ENCODE measurements at places on chromosomes 7 and 10.
A peak's percentile ranks its signal among the peaks of the same experiment; 100 is the strongest.

GRCh38 chr10:77163670-77164348, 473.8 kb downstream of the KCNMA1 start:
- DNase-seq: no peak

DNA sequence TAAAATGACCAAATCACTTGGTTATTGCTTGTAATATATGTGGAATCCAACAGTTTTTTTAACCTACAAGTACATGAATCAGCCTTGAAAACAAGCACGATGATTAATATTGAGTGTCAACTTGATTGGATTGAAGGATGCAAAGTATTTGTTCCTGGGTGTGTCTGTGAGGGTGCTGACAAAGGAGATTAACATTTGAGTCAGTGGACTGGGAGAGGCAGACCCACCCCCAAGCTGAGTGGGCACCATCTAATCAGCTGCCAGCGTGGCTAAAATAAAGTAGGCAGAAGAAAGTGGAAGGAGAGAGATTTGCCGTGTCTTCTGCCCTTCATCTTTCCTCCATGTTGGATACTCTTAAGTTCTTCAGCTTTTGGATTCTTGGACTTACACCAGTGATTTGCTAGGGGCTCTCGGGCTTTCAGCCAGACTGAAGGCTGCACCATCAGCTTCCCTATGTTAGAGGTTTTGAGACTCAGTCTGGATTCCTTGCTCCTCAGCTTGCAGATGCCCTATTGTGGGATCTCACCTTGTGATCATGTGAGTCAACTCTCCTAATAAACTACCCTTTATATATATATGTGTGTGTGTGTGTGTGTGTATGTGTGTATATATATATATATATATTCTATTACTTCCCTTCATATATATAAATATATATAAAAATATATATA, 118.4 kb upstream of the WDR11 start:
- DNase-seq: no peak

- DNase-seq: no peak
These were observed 311.7 kb downstream of the GATA3 start for GRCh38 chr10:8365935-8366911.

DNA sequence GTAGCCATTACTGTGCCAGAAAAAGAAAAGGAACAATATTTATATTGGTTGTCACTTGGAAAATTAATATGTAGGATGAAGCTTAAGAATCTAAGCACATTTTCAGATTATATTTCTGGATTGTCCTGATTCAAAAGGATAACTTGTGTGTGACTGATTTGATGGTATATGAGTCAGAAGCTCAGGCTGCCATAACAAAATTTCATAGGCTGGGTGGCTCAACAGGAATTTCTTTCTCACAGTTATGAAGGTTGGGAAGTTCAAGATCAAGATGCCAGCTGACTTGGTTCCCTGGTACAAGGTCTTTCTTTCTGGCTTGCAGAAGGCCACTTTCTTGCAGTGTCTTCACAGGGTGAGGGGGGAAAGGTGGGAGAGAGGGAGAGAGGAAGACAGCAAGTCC, 108.5 kb downstream of the ST7 start:
- no peak for DNase-seq

- DNase-seq: no peak
These were observed 72.6 kb downstream of the PARD3 start for GRCh38 chr10:34742456-34742855.

DNA sequence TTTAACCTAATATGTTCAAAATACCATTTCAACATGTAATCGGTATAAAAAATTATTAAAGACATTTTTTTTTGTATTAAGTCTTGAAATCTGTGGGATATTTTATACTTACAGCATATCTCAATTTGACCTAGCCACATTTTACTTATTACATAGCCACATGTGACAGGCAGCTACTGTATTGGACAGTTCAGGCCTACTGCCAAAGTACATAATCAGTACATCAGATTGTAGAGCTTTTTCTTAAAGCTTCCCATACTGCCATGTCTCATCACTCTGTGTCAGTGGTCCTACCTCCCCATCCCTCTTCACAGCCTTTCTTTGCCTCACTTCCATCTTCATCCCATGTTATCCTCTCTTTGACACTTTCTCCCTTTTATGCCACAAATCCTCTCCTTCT, 43.0 kb downstream of the LOXL4 start:
- DNase-seq: no peak

GRCh38 chr10:9254353-9254752, 1199.9 kb downstream of the GATA3 start:
- no peak for DNase-seq

GRCh38 chr7:138245682-138246081, 169.4 kb downstream of the AKR1D1 start:
- no peak for DNase-seq

DNA sequence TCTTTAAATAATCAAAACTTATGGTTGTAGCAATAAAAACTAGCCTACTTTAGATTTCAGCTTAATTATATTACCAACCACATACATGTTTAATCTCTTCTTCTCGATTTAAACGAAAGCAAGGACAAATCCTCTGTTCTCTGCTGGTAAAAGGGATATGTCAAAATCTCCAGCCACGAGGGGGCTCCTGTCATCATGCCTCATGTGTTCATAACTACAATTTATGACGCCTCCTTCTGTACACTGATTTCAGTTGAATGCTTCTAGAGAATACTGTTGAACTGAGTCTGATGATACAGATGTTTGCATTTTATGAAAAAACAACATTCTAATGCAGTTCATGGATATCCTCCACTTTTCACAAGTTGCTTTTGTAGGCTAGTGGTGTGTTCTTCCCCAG, 220.0 kb upstream of the DPP6 start:
- DNase-seq: peak; percentile 10

GRCh38 chr10:68231106-68231816, 652 bp downstream of the ATOH7 start:
- peak; percentile 64 for DNase-seq

DNA sequence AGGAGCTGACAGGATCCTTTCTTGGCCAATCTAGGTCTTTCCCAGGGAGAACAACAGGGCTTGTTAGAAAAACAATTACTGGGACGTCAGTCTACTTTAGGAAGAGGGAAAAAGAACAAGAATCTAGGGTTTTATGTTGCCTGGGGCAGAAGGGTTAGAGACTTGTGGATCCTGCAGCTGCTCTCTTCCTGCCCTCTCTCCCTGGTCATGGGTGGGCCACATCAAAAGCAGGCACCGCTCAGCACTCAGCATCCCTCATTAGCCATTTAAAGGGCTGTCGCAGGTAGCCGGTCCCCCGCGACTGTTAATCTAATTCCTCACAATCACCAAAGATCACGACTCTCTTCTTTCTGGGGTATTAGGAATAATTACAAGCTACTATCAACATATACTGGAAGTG, 631.9 kb downstream of the CALN1 start:
- DNase-seq: no peak

- no peak for DNase-seq
These were observed 33.5 kb downstream of the FIGNL1 start for GRCh38 chr7:50416527-50417182.

DNA sequence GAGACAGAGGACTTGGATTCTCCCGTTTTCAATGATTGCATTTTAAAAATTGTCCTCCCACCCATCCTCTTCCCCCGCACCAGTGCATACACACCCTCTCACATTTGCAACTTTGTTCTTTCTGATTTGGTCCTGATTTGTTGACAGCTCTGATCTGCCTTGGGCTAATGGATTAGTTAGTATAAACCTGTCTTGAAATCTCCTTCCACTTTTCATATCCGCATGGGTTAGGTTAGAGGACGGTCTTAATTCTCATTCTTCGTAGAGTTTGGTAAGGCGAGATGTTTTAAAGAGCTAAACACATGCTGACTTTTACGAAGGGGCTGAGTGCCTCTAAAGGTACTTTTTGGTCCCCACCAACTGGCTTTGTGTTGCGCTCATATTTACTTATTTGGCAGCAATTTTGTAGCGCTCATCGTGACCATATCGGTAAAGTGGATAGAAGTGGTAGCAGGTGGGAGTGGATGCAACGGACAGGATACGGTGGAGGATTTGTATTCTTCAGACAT, 1.1 kb downstream of the AHR start:
- DNase-seq: no peak

DNA sequence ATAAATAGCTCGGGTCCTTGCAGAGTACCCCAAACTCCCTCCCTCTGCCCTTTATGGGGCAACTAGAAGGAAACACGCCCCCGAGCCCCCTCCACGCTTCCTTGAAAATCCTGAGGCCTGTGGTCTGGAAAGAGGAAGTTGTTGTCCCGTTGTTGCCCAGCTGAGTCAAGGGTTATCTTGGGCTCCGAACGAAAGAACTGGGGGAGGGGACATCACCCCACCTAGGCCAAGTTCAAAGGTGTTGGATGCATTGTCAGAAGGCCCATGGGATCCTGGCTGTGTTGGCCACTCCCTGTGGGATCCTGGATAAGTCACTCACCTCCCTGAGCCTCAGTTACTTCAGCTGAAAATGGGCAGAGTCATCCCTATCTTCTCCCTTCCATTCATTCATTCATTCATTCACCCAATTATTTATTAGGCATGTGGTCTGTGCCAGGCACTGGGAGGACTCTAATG, at the start of gene CCL24:
TSS of gene CCL24 (minus strand) at position 26 of the 456 bp plus-strand sequence. CDS start 91 bp downstream, outside the sequence.
- DNase-seq: no peak

GRCh38 chr7:76074972-76075370, 27.1 kb downstream of the MDH2 start:
- DNase-seq: no peak

DNA sequence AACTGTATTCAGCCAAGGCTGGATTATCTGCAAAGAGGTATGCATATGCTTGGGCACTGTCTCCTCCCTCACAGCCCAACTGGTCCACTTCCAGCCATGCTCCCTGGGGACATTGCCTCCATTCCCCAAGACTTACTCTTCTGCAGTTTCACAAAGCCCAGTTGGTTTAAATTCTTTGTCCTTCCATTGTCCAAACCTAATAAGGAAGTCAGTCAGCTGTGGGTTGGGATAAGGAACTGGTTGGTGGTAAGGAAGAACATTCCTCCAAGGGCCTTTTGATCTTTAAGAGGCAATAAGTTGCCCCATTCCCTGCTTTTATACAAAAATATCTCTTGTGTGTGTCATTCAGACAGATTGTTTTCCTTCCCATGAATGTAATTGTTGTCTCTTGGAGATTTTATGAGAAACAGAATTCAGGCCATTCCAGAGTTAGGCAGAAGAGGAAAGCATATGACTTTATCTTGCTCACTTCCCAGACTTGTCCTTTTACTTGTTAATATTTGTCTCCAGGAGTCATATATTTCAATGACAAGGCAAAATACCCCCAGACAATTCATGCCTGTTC, 673.7 kb downstream of the SUGCT start:
- no peak for DNase-seq

DNA sequence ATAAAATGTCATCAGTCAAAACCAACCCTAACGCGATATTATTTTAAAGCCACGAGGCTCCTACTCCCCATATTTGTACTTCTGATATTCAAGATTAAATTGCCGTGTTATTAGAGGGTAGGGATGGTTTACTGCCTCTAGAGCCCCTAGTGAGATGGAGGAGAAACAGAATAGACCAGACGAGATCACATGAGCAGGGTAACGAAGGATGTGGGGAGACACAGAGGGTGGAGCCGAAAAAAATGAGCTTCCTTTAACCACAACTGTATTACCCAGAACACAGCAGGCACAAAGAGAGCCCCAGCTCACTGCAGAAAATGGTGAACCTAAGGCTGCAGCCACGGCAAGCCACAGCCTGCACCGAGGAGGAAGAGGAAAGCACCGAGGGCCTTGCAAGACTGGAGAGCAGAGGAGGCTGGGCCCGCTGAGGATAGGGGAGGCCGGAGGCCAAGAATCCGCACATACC, 14.3 kb downstream of the ZC3HAV1 start:
- no peak for DNase-seq

- no peak for DNase-seq
These were observed 133.2 kb downstream of the CUX1 start for GRCh38 chr7:101950450-101951119.

DNA sequence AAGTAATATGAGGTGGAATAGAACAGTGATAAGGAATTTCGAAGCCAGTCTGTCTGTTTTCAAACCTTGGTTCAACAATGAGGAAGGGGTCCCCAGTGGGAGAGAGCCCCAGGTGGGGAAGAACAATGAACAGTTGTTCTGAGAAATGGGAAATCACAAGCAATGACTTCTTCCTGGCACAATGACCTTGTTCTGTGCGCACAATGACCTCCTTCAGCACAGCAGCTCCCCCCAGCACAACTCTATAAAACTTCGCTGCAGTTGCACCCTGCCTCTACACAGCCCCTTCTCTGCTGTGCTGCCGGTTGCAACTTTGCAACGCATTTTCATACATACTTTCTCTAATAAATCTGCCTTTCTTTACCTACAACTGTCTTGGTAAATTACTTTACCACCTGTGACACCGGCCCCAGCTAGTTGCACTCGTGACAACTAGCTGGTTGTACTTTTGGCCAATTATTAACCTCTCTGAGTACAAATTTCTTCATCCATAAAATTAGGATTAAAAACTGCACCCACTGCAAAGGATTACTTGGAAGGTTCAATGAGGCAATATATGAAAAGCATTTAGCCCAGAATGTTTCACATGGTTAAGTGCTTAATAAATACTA, 40.5 kb downstream of the ASB4 start:
- DNase-seq: no peak

- no peak for DNase-seq
These were observed 24.3 kb upstream of the ITGB8 start for GRCh38 chr7:20306180-20306946.

- no peak for DNase-seq
These were observed 89.9 kb downstream of the SND1 start for GRCh38 chr7:127741764-127742375.

DNA sequence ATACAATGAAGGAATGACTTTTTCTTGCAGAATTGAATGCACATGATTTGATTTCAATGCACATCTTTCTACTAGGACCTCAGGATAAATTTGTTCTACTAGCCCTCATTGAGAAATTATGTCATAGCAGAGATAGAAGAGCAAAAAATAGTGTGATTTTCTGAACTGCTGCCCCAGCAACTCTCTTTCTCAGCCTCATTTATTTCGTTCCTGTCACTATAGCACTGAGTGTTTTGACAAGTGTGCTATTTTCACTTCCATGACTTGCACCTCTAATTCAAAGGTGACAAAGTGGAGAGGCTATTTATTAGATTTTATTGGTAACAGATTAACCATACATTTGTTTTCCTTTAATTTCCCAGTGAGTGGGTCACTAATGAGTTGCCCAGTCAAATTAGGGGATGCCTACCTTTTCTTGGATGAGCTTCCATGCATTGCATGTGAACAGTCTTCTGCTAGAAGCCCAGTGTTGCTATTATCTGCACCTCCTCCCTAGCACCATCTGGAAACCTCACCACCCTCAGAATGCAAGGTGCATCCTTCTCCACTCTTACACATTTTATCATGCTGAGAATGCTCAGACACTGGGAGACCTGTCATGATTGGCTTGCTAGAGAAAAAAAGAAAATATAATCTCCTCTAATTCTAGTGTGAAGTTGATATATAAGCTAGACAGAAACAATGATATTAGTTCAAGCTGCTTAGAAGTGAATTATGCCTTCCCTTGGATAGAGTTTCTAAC, 119.6 kb upstream of the CTTNBP2 start:
- DNase-seq: no peak

- no peak for DNase-seq
These were observed 164.2 kb downstream of the DGKI start for GRCh38 chr7:137682596-137682995.

GRCh38 chr10:93218386-93218785, 144.7 kb downstream of the CYP26A1 start:
- no peak for DNase-seq

Data from COR-L47 (cell line).